ENCODE measurements at places on chromosomes 7 and 10. TPM values are rescaled to one million over a fixed set of nuclear protein-coding genes. Genes with fewer than 3 reads are reported as not detected.

The C10orf95 gene
- total RNA-seq: 3.1 TPM

GRCh38 chr7:94367949-94368348 lies 26.7 kb upstream of the COL1A2 start:
- no peak for DNase-seq
- no peaks in the 10 kb centered on the region for H3K27me3 ChIP-seq
- H3K4me3 ChIP-seq: no peak overlapping the region
- H3K27ac ChIP-seq: peak overlapping the region; percentile 55
- peaks cover 6% of the 10 kb centered on the region for H3K4me1 ChIP-seq

GRCh38 chr7:18420748-18421147 lies 74.8 kb upstream of the HDAC9 start:
- H3K27ac ChIP-seq: no peak overlapping the region
- no peak overlapping the region for H3K4me3 ChIP-seq
- H3K36me3 ChIP-seq: no peaks in the 10 kb centered on the region
- H3K4me1 ChIP-seq: peaks cover 3% of the 10 kb centered on the region
- no peak for DNase-seq

- H3K27me3 ChIP-seq: no peaks in the 10 kb centered on the region
- no peak overlapping the region for H3K27ac ChIP-seq
- peaks cover 4% of the 10 kb centered on the region for H3K4me1 ChIP-seq
- H3K4me3 ChIP-seq: no peak overlapping the region
Measured at GRCh38 chr10:78640796-78641636, 427.8 kb upstream of the ZMIZ1 start.

DNA sequence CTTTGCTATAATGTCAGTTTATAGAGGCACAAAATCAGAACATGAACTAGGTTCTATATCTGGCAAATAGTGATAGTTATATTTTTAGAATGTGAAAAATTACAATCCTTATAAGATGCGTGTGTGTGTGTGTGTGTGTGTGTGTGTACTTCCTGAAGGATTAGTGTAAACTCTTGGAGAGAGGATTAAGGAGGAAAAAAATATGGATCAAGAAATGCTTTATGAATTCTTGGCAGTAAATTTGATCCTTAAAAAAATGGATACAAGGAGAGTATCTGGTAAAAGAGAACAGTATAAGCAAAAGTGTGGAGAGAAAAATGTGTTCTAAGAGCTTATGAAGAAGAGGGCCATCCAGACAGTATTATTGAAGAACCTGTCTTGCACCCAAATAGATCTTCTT lies 484.3 kb downstream of the ADRA2A start:
- H3K27ac ChIP-seq: no peak overlapping the region
- H3K4me3 ChIP-seq: no peak overlapping the region
- peaks cover 9% of the 10 kb centered on the region for H3K4me1 ChIP-seq

- H3K27me3 ChIP-seq: no peaks in the 10 kb centered on the region
- H3K36me3 ChIP-seq: no peaks in the 10 kb centered on the region
- no peak for DNase-seq
- H3K4me1 ChIP-seq: no peaks in the 10 kb centered on the region
Measured at GRCh38 chr10:52390388-52390787, 76.3 kb downstream of the DKK1 start.

GRCh38 chr10:6958254-6958653 lies 378.2 kb upstream of the PRKCQ start:
- no peaks in the 10 kb centered on the region for H3K27me3 ChIP-seq
- DNase-seq: no peak
- no peaks in the 10 kb centered on the region for H3K4me1 ChIP-seq

GRCh38 chr10:102403115-102403514 lies 7.6 kb downstream of the NFKB2 start:
- H3K4me3 ChIP-seq: no peak overlapping the region
- peaks cover 13% of the 10 kb centered on the region for H3K4me1 ChIP-seq
- H3K27me3 ChIP-seq: peaks cover 8% of the 10 kb centered on the region
- no peak overlapping the region for H3K27ac ChIP-seq
- no peak for DNase-seq

DNA sequence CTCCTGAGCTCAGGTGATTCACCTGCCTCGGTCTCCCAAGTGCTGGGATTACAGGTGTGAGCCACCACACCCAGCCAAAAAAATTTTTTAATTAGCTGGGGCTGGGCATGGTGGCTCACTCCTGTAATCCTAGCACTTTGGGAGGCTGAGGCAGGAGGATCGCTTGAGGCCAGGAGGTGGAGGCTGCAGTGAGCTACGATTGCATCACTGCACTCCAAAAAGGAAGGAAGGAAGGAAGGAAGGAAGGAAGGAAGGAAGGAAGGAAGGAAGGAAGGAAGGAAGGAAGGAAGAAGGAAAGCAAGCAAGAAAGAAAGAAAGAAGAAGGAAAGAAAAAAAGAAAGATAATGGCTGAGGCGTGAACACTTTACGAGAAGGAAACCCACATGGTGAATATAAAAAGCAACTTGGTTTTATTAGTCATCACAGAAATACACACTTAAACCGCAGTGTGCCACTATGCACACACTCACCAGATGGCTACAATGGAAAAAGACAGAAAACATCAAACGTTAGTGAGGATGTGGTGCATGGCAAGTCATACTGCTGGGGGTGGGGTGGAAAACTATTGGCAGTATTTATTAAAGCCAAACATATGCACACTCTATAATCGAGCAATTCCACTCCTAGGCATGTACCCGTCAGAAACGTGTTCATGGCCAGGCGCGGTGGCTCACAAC lies 4.4 kb upstream of the CCL26 start:
- H3K36me3 ChIP-seq: no peaks in the 10 kb centered on the region
- H3K27ac ChIP-seq: no peak overlapping the region
- no peak overlapping the region for H3K4me3 ChIP-seq
- no peaks in the 10 kb centered on the region for H3K27me3 ChIP-seq
- no peak for DNase-seq

The IFIT1 gene
- total RNA-seq: 51.1 TPM

DNA sequence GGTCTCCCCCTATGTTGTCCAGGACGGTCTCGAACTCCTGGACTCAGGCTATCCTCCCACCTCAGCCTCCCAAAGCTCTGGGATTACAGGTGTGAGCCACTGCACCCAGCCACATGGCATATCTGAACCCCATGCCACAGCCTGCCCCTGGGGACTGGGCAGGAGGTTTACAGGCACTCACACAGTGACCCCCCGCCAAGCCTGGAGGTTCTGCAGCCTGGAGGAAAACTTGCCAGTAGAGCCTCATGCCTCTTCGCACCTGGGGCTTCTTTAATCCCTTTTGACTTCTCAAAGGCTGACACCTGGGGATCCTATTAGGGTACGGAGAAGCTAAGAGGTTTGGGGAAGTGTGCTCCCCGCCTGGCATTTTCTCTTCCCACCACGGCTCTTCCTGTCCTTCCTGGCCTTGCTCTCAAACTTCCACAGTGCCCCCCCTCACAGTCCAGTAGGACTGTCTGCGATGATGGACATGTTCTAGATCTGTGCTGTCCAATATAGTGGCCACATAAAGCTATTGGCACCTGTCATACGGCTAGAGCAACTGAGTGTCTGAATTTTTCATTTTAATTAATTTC lies 11.4 kb upstream of the KCP start:
- H3K4me1 ChIP-seq: no peaks in the 10 kb centered on the region
- H3K36me3 ChIP-seq: no peaks in the 10 kb centered on the region
- peaks cover 8% of the 10 kb centered on the region for H3K27me3 ChIP-seq
- no peak overlapping the region for H3K27ac ChIP-seq
- DNase-seq: peak; percentile 12

- no peaks in the 10 kb centered on the region for H3K4me1 ChIP-seq
- no peaks in the 10 kb centered on the region for H3K27me3 ChIP-seq
- H3K27ac ChIP-seq: no peak overlapping the region
- no peak for DNase-seq
- no peaks in the 10 kb centered on the region for H3K36me3 ChIP-seq
Measured at GRCh38 chr7:139842401-139843210, 13.5 kb downstream of the TBXAS1 start.

GRCh38 chr10:103441206-103441605 lies 11.0 kb downstream of the CALHM2 start:
- no peak overlapping the region for H3K27ac ChIP-seq
- no peak overlapping the region for H3K4me3 ChIP-seq
- peaks cover 10% of the 10 kb centered on the region for H3K4me1 ChIP-seq
- no peaks in the 10 kb centered on the region for H3K27me3 ChIP-seq
- peaks cover 94% of the 10 kb centered on the region for H3K36me3 ChIP-seq

The TMEM273 gene
- total RNA-seq: 63.1 TPM

DNA sequence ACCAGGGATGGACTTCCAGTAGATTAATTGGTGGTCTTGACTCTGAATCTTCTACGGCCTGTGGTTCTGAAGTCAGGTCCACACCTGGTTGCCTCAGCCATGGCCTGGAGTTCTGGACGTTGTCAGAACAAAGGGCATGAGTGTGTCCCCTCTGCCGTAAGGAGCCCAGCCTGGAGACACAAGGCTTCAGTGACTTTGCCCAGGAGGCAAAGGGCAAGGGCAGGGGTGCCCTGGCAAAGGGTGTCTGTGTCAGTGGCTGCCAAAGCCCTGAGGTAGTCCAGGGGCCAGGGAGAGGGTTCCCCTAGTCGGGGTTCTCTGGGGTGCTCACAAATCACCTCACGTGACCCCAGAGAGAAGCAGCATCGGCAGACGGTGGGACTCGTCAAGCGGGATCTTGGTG lies 273.2 kb upstream of the ZNF32 start:
- peak; percentile 37 for DNase-seq
- H3K27ac ChIP-seq: no peak overlapping the region
- H3K36me3 ChIP-seq: no peaks in the 10 kb centered on the region
- no peak overlapping the region for H3K4me3 ChIP-seq
- H3K27me3 ChIP-seq: no peaks in the 10 kb centered on the region

The BRAT1 gene
- total RNA-seq: 24.1 TPM

DNA sequence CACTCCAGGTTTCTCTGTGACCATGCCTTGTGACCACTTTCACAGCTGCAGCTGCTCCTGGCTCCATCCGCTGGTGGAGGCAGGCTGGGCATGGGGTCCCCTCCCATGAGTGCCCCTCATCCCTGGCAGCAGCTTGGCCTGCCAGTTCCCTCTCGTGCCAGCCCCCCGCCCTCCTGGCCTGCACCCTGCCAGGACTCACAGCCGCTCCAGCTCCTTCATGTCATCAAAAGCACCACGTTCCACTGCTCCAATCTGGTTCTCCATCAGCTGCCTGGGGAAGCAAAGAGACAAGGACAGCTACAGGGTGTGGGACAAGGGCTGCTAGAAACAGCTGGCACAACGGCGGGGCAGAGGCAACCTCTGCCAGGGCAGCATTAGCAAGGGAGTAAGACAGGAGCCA lies 22.6 kb downstream of the SLIT1 start:
- H3K36me3 ChIP-seq: no peaks in the 10 kb centered on the region
- no peaks in the 10 kb centered on the region for H3K4me1 ChIP-seq
- peak; percentile 48 for DNase-seq
- no peak overlapping the region for H3K4me3 ChIP-seq
- H3K27me3 ChIP-seq: no peaks in the 10 kb centered on the region
- no peak overlapping the region for H3K27ac ChIP-seq

- no peak overlapping the region for H3K4me3 ChIP-seq
- H3K27ac ChIP-seq: no peak overlapping the region
- no peaks in the 10 kb centered on the region for H3K36me3 ChIP-seq
- DNase-seq: no peak
Measured at GRCh38 chr10:52597189-52597863, 175.3 kb downstream of the MBL2 start.

DNA sequence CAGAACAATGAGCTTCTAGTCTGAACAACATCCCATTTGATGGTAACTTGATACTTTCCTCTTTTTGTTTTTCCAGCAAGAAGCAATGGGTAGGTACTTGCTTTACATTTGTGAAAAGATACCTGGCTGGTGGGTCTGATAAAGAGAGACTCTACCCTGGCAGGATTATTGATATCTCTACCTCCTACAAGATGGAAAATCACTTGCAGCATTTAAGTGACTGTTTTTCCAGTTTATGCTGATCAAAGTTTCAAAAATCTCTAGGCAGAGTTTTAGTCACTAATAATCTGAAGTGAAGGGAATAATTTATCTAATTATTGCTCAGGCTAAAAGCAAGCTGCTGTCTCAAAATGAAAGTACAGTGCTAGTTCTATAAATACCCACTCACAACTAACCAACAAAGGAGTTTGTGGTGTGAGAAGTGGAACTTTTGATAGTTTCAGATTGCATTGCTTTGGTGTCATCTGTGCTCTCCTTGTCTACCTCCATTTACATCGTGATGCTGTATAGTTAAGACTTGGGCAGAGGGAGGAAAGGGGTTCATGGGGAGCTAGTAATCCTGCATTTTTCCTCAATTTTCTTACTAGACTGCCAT lies 86.0 kb upstream of the ANKRD1 start:
- no peak for DNase-seq
- no peaks in the 10 kb centered on the region for H3K27me3 ChIP-seq
- no peaks in the 10 kb centered on the region for H3K36me3 ChIP-seq
- H3K27ac ChIP-seq: no peak overlapping the region
- no peaks in the 10 kb centered on the region for H3K4me1 ChIP-seq

- peak; percentile 92 for DNase-seq
- no peak overlapping the region for H3K4me3 ChIP-seq
- H3K36me3 ChIP-seq: no peaks in the 10 kb centered on the region
- peak overlapping the region; percentile 86 for H3K27ac ChIP-seq
- H3K4me1 ChIP-seq: peaks cover 49% of the 10 kb centered on the region
- H3K27me3 ChIP-seq: no peaks in the 10 kb centered on the region
Measured at GRCh38 chr10:133258818-133259601, 17.7 kb downstream of the ADAM8 start.

GRCh38 chr10:123385508-123386080 lies 231.4 kb downstream of the BUB3 start:
- no peak overlapping the region for H3K27ac ChIP-seq
- H3K4me3 ChIP-seq: no peak overlapping the region
- H3K27me3 ChIP-seq: no peaks in the 10 kb centered on the region
- H3K36me3 ChIP-seq: no peaks in the 10 kb centered on the region

DNA sequence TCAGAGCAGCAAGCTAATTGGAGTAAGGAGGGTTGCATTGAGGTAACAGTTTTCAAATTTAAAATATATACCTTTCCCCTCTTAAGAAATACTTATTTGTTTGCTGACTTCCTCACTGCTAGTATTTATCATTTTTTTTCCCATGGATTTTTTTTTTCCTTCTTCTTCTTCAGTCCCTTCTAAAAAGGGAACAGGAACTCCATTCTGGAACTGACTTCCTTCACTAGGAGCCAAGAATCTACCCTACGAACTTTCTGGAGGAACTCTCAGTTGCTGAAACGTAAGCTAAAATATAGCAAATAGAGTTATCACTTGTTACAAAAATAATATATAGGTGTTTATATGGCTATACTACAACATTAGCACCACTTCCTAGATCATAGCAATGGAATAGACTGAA lies 95.4 kb downstream of the HGF start:
- H3K36me3 ChIP-seq: no peaks in the 10 kb centered on the region
- no peaks in the 10 kb centered on the region for H3K27me3 ChIP-seq
- no peak overlapping the region for H3K27ac ChIP-seq
- H3K4me3 ChIP-seq: no peak overlapping the region
- no peak for DNase-seq
- H3K4me1 ChIP-seq: no peaks in the 10 kb centered on the region

GRCh38 chr10:129609551-129609950 lies 142.5 kb downstream of the MGMT start:
- no peak overlapping the region for H3K4me3 ChIP-seq
- no peaks in the 10 kb centered on the region for H3K4me1 ChIP-seq
- H3K27ac ChIP-seq: no peak overlapping the region
- DNase-seq: no peak
- no peaks in the 10 kb centered on the region for H3K27me3 ChIP-seq

Data from upper lobe of right lung (tissue), 1 donor.